Activated T-cell treated with anti-CD3 and anti-CD28 coated beads for 4 hours (primary cell): ENCODE measurements at places on chromosomes 5 and 9.

GRCh38 chr5:11046160-11046559 is 285.1 kb upstream of the DAP start:
- no peak for DNase-seq

- DNase-seq, result no peak
These were observed 547.2 kb downstream of the MAT2B start for GRCh38 chr5:164052536-164053093.

DNA sequence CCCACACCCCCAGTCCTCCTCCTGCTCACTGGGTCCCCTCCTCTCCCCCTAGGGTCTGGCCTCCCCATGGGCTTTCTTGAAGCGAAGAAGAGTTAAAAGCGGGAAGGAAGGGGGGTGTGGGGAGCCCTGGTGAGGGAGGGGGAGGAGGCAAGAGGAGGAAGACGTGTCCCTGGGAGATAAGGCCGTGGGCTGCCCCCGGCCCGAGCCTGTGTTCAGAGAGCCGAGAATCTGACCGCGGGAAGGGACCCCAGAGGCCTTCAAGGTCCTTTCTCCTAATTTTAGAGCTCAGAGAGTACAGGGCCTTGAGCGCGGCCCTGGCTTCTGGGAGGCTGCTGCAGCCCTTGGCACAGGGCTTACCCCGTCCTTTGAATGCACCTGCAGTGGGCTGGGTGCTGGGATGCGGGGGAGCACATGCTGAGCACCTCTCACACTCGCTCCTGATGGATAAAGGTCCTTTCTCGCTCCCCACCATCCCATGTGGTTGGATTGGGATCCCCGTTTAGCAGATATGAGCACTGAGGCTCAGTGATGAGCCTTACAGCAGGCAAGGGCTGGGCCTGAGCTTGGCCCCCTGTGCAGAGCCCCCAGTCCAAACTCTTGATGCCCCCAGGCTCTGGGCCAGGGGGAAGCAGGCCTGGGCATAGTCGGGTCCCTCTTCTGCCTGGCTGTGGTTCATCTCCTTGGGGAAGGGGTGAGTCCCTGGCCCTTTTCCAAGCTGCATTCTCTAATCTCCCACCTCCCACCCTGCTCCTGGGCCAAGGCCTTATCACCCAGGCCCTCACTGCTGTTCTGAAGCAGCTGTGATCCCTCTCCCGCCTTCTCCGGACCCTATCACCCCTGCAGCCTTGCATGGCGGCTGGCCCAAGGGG is 5.9 kb downstream of the GFI1B start:
- no peak for DNase-seq

- no peak for DNase-seq
These were observed 14.8 kb upstream of the C5orf46 start for GRCh38 chr5:147921136-147921535.

DNA sequence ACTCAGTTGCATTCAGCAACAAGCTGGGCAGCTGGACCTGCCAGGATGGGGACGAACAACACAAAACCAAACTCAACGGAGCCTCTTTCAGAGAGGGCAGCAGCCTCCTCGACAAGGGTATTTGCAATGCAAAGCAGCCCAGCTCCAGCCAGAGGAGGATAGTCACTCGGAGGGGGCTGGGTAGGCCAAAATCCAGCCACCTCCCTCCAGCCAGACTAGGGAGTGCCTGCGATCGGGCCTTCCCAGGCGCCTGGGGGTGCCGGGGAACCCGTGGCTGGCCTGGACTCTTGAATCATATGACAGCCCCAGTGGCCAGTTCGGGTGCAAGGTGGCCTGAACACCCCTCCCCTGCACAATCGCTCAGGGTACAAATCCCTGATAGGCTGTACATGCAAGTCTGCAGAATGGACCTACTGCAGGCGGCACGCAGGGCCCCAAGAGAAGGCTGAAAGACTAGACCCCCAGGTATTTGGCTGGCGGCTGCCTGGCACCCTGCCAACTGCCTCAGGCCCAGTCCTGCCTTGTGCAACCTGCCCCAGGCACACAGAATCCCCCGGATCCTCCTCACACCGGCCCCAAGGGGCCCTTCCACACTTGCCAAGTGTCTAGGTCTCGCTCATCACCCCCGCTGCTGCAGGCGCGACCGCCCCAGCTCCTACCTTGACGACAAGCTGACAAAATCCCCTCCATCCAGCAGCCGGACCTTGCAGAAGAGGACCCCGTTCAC is 1.3 kb downstream of the EEIG1 start:
- DNase-seq, result no peak

GRCh38 chr5:79990205-79990597 is 861 bp downstream of the MTX3 start:
- DNase-seq, result no peak

GRCh38 chr5:156326718-156327259 is at the start of gene SGCD:
Gene SGCD (plus strand): TSS chr5:156327164.
- DNase-seq, result no peak

DNA sequence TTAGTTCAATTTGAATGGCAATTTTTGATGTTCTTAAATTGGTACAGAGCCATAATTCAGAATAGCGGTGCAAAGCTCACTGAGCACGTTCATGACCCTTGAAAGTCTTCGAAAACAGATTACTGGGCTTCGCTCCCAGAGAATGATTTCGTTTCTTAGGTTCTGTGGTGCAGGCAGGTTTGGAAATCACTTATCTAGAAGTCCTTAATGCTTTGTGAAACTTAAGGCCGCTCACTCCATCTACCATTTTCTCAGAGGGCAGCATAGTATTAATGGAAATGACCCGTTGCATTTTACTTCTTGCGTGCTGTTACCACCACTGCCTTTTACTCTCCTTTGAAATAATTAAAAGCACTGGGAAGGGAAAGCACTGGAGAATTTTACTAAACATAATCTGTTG is 2.9 kb upstream of the MAT2B start:
- DNase-seq, result no peak

GRCh38 chr9:137918331-137919094 is 40.9 kb downstream of the CACNA1B start:
- DNase-seq, result no peak

DNA sequence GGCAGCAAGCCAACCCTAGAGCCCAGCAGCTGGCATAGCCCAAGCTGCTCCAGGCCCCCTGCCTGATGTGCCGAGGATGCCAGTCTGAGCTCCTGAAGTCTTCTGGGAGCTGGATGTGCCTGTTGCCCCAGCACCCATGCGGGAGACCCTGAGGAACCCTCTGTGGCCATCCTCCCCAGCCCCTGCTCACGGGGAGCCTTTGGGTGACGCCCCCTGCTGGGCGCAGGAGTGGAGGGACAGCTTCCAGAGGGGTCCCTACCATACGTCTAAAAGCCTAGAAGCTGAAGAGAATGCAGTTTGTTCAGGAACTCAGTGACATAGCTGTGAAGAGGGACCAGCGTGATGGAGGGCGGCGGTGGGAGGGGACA is 33.1 kb upstream of the MVB12B start:
- no peak for DNase-seq

DNA sequence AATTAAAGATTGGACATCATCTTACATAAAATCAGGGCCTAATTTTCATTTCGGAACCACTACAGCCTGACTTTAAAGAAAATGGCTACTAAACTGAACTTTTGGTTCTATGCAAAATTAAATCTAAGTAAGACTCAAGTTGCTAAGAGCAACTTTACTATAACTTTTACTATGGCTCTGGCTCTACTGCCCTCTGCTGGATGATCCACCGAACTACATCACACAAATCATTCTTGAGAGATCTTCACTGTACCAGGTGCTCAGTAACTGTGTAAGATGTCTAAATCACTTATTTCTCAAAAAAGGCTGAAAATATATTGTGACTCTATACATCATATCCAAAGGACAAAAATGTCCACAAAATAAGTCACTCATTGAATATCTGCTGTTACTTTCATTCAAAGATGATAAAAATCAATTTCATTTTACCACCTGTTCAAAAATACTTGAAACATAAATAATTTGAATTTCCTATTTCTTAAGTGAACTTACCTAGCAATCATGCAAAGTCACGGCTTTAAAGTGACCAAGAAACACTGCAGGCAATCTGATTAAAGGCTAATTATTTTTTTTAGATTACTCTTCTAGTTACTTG is 13.5 kb downstream of the MOCS2 start:
- DNase-seq, result peak; percentile 63

- DNase-seq, result no peak
These were observed 407.2 kb upstream of the SGCD start for GRCh38 chr5:155919725-155920124.
